ENCODE measurements at places on chromosomes 3 and 15.

DNA sequence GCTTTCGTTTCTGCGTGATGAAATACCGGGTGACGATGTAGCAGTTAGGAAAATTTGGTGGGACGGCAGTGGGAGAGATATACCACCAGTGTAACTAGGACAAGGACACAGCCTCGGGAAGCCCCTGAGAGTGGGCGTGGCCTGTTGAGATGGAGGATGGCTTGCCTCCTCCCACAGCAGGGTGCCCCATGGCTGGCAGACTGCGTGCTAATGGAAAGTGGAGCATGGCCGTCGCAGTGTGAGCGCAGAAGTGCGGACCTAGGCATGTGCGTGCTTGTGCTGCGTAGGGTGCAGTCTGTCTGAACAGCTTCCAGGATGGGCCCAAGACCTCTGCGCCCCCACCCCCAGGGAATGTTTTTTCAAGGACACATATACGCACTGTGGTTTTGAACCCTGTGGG lies 56.8 kb downstream of the CHDH start:
- DNase-seq, result no peak

DNA sequence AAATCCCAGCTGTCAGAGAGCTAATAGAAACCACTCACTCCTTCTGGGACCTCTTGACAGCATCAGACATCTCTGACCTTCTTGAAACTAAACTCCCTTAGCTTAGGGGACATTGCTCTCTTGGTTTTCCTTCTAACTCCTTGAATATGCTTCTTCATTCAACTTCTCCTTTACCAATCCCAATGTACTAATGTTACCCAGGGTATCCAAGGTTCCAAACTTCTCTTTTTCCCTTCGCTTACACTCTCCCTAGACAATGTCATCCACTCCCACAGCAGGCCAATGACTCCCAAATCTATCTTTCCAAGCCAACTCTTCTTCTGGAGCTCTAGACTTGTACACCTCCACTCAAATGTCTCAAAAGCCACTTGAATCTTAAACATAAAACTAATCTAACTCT lies 14.6 kb downstream of the HEXA start:
- DNase-seq, result no peak

DNA sequence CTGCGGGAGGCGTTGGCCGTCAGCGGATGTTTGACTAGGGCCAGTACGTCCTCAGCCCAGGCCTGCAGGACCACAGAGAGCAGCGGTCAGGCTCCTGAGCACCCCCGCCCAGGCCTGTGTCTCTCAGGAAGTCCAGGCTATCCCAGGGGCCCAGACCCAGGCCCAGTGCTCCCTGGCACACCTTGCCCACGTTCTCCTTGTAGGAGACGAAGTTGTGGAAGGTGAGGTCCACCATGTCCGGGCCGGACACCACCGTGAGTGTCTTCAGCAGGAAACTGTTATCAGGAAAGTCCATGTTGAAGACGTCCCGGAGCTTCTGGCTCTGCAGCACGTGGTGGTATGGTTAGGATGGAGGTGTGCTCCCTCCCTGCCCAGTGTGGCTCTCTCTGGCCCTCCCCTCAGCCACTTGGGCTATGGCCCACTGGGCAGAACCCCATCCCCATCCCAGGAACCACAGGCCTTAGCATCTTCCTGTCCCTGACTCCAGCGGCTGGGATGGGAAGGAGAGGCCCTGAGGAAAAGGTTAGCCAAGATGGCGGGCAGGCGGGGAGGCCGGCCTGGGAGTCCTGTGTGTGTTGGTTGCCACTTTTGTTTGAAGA lies 5.3 kb downstream of the PLCB2 start:
- DNase-seq, result no peak

- no peak for DNase-seq
These were observed 1.4 kb downstream of the HEMK1 start for GRCh38 chr3:50570508-50571279.

DNA sequence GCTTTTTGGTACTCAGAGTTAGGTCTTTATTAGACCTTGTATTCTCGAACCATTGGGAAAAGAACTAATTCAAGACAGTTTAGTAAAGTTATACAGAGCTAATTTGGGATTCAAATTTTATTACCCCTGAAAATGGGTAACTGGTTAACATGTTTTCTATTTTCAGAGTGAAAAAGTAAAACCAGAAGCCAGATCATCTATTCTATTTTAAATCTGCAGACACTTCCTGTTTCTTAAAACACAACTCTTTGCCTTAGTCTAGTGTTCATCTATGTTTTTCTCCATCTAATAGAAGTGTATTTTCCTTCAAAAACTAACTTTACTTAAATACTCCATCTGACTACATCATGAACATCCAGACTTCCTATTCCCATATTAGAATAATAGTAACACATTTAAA lies 113.4 kb downstream of the CCNL1 start:
- DNase-seq, result no peak

- DNase-seq, result no peak
These were observed 61.3 kb downstream of the ABHD2 start for GRCh38 chr15:89149501-89150101.

GRCh38 chr3:122103821-122104514 lies 48.8 kb downstream of the CD86 start:
- no peak for DNase-seq

DNA sequence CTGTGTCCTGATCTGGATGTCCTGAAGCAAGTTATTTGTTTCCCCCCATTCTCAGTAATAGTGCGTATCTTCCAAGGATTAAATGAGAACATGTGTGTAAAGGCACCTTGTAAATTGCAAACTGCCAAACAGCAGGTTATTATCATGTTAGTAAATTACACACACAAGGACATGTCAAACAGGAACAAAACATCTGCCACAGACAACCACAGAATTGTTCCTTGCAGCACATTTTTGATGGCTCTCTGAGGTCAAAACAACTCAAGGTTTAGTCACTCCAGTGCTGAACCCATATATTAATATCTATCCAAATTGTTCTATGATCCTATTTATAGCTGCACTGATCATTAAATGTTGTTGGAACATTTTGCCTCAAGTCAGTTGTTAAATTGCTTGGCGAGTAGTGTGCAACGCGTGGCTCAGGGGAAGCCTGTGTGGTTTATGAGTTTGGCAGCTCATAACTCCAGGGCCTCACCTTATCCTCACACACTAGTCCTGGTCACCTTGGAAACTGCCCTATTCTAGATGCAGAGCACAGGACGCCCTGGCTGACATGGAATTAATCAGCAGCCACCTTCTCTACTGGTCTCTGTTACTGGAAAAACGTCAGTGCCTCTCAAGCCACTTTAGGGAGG lies 46.3 kb upstream of the CDV3 start:
- peak; percentile 57 for DNase-seq

- peak; percentile 64 for DNase-seq
These were observed 20.0 kb upstream of the RBP1 start for GRCh38 chr3:139559541-139559940.

DNA sequence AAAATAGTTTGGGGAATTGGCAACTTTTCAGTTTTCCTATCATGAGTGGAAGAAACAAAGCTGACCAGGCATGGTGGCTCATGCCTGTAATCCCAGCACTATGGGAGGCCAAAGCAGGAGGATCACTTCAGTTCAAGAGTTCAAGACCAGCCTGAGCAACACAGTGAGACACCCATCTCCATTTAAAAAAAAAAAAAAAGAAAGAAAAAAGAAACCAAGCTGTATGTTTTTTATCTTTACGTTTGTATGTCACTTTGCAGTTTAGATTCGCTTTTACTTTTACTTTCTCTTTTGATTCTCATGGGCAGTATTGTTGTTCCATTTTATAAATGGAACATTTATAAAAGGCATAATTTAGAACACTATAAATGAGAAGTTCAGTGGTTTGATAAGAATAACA lies 31.2 kb upstream of the TNIK start:
- DNase-seq, result no peak

DNA sequence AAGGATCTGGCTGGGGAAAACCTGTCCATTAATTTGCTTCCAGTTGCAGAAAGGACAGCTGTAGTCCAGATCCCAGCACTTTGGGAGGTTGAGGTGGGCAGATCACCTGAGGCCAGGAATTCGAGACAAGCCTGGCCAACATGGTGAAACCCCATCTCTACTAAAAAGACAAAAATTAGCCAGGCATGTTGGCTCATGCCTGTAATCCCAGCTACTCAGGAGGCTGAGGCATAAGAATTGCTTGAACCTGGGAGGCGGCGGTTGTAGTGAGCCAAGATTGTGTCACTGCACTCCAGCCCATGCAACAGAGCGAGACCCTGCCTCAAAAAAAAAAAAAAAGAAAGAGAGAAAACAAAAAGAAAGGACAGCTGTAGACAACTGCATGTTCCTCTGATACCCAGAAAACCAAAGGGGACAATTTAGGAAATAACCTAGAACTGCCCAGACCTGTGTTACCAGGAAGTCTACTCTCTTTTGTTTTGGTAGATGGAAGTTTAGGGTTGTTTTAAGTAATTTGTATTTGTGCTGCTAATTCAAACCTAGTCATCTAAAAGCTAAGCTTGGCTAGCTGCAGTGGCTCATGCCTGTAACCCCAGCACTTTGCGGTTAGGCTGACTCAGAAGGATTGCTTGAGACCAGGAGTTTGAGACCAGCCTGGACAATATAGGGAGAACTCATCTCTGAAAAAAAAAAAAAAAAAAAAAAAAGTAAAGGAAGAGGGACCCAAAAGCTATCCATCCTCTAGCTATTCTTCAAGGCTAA lies 22.7 kb downstream of the EXD1 start:
- DNase-seq, result peak; percentile 9

Data from DMS79 treated with DMSO at 0.1 percent for 48 hours (cell line).